Umbilical cord (tissue), 2 donors: ENCODE measurements at places on chromosomes 16 and 17. TPM values are rescaled to one million over a fixed set of nuclear protein-coding genes. Genes with fewer than 3 reads are reported as not detected.

DNA sequence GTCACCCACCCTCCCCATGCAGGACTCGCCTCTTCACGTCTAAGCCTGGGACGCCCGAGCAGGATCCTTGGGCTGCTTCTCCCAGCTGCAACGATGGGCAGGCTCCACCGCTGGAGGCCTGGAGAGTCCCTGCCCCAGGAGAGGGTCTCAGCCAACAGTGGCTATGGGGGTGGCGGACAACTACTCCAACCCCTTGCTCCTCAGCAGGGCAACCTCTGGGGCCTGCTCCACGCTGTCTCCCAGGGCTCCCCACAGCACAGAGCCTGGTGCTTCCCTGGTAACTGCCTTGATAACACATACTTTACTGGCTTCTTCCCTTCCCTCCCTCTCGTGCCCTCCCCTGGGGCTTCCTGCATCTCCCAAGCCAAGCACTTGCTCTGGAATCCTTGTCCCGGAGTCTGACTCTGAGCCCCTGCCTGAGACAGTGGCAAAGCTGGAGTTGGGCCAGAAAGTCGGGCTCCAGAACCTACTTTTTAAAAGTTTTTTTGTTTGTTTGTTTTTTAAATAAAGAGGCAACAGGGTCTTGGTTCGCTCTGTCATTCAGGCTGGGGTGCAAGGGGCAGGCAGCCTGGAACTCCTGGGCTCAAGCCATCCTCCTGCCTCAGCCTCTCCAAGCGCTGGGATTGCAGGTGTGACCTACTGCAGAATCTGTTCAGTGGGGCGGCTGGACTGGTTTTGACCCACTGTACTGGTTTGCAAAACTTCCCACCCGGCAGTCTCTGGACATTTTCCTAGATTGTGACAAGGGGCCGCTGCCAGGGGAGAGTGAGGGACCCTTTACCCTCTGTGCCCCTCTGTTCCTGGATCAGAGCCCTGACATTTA lies 99.4 kb downstream of the TNFRSF13B start:
- peak; percentile 13 for DNase-seq

GRCh38 chr17:61002316-61002736 lies 324.7 kb downstream of the BCAS3 start:
- DNase-seq, result peak; percentile 81

DNA sequence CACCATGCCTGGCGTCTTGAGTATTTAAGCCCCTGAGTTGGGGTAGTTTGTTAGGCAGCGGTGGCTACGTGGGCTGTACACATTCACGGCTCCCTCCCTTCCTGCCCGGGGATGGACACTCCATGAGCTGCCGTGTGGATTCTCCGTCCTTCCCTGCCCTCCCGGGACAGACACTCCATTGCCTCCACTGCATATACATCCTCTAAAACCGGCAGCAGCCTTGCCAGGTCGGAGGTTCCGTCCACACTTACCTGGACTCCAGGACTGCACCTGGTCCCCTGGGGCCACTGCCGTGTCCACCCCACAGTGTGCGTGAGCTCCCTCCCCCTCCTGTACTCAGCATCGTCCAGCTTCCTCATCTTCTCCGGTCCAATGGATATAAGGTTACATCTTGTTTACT lies 3.5 kb upstream of the SPATA2L start:
- DNase-seq, result no peak

- peak; percentile 78 for DNase-seq
Measured at GRCh38 chr17:16013943-16014407, 14.4 kb downstream of the TTC19 start.

- DNase-seq, result no peak
Measured at GRCh38 chr17:19017401-19017800, 12.8 kb upstream of the FAM83G start.

GRCh38 chr17:19264681-19265080 lies 27.5 kb downstream of the EPN2 start:
- DNase-seq, result no peak

- no peak for DNase-seq
Measured at GRCh38 chr17:354651-355556, 2.3 kb upstream of the RPH3AL start.

GRCh38 chr16:50856991-50857390 lies 115.1 kb downstream of the CYLD start:
- no peak for DNase-seq

- DNase-seq, result no peak
Measured at GRCh38 chr17:81102869-81103268, 62.4 kb upstream of the PVALEF start.

DNA sequence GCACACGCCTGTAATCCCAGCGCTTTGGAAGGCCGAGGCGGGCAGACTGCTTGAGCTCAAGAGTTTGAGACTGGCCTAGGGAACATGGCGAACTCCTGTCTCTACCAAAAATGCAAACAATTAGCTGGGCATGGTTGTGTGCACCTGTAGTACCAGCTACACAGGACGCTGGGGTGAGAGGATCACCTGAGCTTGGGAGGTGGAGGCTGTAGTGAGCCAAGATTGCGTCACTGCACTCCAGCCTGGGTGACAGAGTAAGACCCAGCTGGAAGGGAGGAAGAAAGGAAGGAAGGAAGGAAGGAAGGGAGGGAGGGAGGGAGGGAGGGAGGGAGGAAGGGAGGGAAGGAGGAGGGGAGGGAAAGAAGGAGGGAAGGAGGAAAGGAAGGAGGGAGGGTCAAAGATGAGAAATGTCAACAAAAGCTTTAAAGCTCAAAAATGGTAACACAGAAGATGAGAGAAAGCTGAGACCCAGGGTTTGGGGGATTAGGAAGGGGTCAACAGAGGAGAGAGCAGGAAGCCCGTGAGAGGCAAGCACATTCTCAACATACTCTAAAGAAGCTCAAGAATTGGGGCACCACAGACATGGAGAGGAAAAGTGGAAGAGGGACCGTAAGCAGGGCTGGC lies 5.0 kb upstream of the KRT19 start:
- DNase-seq, result no peak

DNA sequence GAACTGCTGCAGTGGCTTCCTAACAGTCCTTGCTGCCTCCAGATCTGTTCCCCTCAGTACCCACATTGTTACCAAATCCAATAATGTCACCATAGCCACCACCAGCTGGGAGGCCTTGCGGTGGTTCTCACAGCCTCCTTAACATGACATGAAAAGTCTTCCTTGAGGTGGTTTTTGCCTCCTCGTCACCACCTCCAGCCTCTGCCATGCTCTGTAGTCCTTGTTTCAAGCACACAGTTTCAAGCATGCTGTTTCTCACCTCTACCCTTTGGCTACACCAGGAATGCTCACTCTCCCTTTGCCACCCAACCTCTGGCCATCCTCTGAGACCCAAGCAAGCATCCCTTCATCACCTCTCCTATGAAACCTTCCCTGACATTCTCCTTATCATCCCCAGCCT lies 47.2 kb downstream of the DNAH9 start:
- DNase-seq, result no peak

GRCh38 chr17:21157586-21158370 lies 31.0 kb downstream of the DHRS7B start:
- no peak for DNase-seq

GRCh38 chr16:11127610-11128195 lies 128.3 kb downstream of the SOCS1 start:
- no peak for DNase-seq

The SDR42E2 gene
- total RNA-seq, result not detected

The SSTR5 gene
- total RNA-seq, result not detected

The ZNF385C gene
- total RNA-seq, result 1.2 TPM

The JPH3 gene
- 3.1 TPM for total RNA-seq

The CHD9NB gene
- total RNA-seq, result 12.3 TPM

The GP1BA gene
- total RNA-seq, result 0.72 TPM
